ENCODE measurements at places on chromosomes 11 and 22. TPM values are rescaled to one million over a fixed set of nuclear protein-coding genes. Genes with fewer than 3 reads are reported as not detected.

Gene CSTPP1
- total RNA-seq = 13.3 TPM

Gene MEN1
- 53.9 TPM for total RNA-seq

Gene UCP3
- total RNA-seq = 6.6 TPM

Gene ELMOD1
- not detected for total RNA-seq

Gene BMAL1
- total RNA-seq = 73.0 TPM

Gene ISX
- total RNA-seq = not detected

Gene ACCSL
- total RNA-seq = not detected

Gene MAP6
- total RNA-seq = 0.19 TPM
